Islet precursor cell (in vitro differentiated cells): ENCODE measurements at places on chromosomes 1 and 21.

GRCh38 chr21:29124645-29125044 lies 5.8 kb upstream of the MAP3K7CL start:
- no peak for DNase-seq

DNA sequence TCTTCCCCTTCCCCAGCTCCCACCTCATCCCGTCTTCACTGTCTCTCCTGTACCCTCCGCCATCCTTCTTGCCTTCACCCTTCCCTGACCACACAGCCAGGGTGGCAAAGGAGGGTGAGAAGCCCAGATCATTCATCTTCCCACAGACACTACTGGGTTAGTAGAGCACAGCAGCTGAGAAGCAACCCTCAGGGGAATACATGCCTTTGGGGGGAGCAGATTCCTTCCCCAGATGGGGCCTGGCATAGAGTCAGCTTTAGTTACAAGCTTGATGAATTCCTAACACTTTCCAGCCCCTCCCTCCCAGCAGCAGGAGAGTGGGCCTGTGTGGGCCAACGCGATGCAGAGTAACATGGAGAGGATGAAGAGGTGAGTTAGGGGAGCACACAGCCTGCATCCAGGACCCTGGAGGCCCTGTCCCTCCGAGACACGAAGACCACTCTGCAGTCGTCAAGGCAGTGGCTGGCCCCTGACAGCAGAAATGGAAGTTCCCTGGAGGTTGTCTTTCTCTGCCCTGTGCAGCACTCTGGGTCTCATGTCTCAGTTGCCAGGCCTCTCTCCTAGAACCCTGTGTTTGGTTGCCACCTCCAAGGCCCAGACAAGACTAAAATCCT lies 8.8 kb upstream of the BTG2 start:
- DNase-seq = no peak

GRCh38 chr1:227428803-227429202 lies 110.5 kb upstream of the CDC42BPA start:
- peak; percentile 58 for DNase-seq

DNA sequence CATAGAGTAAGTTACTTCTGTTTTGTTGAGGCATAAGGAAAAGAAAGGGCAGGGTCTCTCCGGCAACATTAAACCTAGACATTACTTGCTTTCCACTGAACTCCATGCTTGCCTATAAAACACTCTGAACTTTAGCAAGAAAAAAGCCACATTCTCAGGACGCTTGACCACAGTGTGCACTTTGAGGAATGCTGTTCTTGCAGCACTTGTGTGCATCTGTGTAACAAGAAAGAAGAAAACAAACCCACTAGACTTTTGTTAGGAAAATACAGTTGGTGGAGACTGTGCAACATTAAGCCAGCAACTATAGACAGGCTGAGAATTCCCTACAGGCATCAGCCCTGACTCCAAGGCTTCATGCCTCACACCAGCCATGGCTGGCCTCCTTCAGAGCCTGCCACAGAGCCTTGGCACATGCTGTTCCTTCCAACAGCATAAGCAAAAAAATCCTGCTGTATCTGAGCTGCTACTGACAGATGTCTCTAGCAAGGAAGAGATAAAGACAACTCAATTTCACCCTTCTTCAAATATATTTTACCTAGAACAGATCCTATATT lies 5.8 kb downstream of the PDZK1 start:
- DNase-seq = no peak

GRCh38 chr1:112507921-112508277 lies 866 bp upstream of the WNT2B start:
- no peak for DNase-seq

DNA sequence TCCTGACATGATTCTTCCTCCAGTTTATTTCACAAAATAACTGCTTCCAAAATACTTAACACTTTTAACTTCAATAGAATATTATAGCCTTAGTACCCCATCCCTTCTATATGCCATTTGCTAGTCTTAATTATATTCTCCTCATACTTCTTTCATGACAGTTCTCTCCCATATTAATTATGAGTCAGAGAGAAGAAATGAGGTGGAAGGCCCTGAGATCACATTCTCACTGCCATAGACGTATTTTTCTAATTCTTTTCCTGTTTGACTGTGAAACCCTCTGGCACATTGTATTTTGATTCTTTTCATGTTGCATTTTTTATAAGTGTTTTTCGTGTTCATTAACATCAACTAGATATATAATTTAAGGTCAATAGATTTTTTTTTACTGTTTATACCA lies 88.4 kb downstream of the GTF2B start:
- DNase-seq = no peak

GRCh38 chr21:44401386-44402160 lies 48.2 kb downstream of the TRPM2 start:
- DNase-seq = no peak

DNA sequence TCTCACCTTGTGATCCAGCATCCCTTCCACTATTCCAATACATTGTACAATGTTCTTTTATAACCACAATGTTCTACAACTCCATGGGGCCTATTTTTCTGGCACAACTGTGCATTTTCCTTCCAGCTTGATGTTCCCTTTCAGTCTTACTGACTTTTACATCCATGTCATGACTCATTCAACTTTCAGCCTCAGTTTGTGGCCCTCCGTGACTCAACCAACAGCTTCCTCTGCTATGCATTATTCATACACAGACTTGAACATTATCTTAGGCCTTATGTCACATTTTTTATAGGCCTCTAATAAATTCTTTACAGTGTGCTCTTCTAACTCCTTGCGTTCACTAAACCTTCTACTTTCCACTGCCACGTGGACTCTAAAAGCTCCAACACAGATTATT lies 119.4 kb upstream of the PRMT6 start:
- DNase-seq = no peak

DNA sequence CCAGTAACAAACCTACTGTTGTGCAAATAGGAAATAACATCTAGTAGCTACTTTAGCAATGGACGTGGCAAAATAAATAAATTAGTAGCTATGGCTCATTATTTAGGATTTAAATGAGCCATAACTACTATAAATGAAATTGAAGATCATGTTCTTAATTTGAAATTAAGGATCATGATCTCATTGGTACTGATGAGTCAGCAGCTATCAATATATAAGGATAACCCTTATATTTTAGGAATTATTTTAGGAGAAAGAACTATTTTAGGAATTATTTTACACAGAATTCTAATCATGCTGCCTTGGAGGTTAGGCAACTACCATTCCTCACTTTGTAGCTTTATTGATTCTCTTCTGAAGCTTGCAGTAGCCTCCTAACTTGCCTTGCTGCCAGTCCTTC lies 24.0 kb downstream of the DR1 start:
- no peak for DNase-seq

DNA sequence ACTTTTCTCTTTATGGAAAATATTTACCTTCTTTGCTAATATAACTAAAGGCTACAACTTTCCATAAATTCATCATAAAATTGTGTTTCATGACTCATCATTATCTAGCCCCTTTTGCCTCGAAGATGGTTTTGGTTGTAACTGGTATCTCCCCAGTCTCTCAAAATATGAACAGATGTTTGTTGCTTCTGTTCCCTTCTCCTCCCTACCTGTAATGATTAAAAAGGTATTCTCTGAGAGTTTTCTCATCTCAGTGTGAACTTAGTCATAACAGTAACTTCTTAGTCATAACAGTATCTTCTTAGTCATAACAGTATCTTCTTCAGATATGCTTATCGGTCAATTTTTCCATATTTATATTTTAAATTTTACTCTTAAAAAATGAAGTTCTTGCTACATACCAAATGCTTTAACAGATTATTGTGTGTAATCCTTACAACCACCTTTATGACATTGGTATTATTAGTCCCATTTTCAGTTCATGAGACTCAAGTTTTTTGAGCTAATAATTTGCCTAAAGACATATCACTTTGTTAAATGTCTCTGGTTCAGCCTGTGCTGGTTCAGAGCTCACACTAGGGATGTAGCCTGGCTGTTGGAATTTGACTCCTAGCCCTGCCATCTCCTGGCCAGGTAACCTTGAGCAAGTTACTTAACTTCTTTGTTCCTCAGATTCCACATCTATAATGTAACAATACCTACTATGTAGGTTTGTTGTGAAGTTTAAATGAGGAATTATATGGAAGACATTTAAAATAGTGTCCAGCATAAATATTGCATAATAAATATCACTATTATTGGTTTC lies 32.6 kb downstream of the ATP1B1 start:
- DNase-seq = no peak

DNA sequence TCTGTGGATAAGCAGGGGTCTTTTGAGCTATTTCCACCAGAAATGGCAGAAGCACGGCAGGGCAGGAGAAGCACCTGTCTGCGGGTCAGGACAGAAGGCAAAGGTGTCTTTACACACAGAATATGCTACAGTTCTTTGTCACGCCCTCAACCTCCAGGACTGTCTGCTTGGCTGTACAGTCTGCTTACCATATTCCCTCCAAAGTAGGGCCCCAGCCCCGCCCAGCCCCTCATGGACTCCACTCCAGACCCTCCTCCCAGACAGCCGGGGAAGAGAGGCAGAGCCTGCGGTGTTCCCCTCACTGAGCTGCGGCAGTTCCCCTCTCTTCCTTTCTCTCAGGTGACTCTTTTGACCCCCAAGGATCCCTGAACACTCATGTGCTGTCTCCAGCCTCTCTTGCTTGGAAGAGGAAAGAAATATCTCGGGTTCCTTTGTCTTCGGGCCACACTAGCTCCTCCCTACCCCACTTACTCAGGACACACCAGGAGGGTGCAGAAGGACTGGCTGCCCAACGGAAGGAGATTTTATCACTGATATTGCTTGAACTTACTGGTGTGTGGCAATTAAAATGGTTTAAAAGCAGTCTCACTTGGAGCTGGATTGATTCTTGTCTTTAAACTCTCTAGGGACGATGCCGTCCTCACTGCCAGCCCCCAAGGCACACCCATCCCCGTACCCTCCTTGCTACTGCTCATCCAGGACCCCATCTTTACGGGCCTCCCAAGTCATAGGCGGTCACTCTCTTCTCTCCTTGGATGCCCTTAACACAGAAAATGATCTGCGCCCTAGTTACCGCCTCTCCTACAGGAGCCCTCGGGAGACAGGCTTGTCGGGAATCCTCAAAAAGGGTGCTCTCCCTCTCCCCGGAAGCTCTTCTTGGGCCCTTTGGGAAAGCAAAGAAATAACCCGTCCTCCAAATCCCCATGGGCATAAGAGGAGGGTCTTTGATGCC lies 169.7 kb downstream of the TOMM20 start:
- no peak for DNase-seq

GRCh38 chr1:21956720-21957552 lies 19.8 kb upstream of the HSPG2 start:
- DNase-seq = peak; percentile 74

- no peak for DNase-seq
Measured at GRCh38 chr1:55078470-55078869, 39.1 kb downstream of the PCSK9 start.

DNA sequence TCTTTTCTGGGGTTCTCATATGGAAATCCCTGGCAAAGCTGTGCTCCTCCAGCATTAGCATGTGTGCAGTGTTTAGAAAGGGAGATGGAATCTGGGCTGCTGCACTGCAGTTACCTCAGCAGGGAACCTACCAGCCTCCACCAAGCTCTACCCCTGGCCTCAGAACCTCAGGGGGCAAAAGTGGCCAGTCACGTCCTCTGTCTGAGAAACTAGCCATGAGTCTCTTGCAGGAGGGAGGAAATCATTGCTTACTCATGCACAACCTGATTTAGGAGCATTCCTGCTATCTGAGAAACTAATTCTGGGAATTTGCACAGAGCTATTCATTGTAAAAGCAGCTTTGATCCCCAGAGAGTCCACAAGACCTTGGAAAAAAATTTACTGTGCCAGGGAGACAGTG lies 80.6 kb upstream of the IPO9 start:
- peak; percentile 90 for DNase-seq

DNA sequence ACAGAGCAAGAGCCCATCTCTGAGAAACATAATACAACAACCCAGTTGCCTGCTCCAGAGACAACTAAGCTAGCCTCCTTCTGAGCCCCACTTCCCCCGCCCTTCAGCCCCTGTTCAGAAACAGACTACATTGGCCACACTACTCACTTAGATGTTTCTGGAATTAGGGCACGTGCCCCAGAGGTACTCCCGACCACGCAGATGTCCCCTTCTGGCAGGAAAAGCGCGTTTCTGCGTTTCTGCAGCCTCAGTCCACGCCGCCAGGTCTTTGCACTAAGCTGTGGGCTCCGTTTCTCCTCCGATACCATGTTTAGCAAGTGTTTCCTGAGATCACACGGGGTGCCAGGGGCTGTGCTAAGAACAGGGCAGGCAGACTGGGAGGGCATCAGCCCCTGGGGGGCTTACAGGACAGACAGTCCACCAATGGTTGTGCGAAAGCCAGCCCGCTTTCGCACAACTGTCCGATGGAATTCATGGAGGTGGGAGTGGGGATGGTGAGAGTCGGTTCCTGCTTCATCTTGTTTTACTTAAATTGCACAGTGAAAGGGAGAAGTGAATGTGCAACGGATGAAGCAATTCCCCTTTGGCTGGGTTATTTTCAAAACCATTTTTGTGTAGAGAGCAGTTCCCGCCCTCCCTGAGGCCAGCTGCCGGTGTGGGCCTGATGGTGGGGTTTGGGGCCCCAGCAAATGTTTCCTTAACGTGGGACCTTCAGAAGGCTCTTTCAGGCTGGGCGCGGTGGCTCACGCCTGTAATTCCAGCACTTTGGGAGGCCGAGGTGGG lies 2.7 kb downstream of the PIK3CD start:
- no peak for DNase-seq

DNA sequence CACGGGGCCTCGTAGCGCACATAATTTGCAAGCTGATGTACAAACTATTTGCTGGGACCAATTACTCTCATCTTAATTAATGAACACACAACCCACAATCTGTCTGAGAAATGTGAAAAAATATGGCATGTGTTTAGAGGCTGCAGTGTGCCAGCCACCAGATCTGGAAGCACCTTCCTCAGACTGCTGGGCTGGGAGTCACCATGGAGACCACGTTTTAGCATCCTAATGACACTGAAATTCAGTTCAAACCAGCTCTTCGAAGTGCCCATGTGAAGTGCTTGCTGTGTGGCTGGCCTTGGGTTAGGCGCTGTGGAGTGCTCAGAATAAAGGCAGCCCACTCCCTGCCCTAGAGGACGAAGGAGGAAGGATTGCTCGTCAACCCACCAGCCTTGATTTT lies 482.4 kb downstream of the OMA1 start:
- no peak for DNase-seq
